AML-193 (cell line): ENCODE measurements at places on chromosomes 5 and 9.

DNA sequence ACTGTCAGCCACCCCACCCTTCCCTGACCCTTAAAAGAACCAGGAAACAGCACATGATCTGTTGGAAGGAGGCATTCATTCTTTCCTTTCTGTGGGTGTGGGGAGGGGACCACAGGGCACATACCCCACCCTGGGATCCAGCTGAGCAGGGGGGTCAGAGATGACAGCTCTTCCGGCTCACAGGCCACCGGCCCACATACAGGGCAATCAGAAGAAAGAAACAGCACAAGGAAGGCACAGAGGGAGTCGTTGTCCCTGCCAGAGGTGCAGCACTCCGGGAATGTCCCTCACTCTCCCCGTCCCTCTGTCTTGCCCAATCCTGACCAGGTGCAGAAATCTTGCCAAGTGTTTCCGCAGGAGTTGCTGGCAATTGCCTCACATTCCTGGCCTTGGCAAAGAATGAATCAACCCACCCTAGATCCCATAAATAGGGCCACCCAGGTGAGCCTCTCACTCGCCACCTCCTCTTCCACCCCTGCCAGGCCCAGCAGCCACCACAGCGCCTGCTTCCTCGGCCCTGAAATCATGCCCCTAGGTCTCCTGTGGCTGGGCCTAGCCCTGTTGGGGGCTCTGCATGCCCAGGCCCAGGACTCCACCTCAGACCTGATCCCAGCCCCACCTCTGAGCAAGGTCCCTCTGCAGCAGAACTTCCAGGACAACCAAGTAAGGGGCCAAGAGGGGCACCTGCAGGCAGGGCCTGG lies at the start of gene LCN2:
TSS of gene LCN2 (plus strand) at position 453 of the 701 bp plus-strand sequence. CDS start at position 526, 73 bp downstream.
- no peak for DNase-seq

DNA sequence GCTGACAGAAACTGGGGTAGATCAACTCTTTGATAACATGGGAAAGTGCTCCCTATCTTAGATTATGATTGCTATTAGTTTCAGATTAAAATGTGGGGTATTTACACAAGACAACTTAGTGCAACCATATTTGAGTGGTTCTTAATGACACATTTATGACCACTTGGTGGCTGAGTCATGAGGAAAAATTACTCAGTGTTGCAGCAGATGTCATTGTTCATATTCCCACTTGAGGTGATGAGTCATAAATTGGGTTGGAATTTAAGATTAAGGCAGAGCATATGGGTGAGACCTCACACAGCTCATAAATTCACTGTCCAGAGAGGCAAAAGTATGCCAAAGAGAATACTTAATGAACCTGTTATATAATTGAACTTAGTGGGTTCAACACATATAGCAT lies 408.3 kb downstream of the DMRT2 start:
- no peak for DNase-seq

- no peak for DNase-seq
These were observed 92.9 kb upstream of the PIK3R1 start for GRCh38 chr5:68122439-68123328.

DNA sequence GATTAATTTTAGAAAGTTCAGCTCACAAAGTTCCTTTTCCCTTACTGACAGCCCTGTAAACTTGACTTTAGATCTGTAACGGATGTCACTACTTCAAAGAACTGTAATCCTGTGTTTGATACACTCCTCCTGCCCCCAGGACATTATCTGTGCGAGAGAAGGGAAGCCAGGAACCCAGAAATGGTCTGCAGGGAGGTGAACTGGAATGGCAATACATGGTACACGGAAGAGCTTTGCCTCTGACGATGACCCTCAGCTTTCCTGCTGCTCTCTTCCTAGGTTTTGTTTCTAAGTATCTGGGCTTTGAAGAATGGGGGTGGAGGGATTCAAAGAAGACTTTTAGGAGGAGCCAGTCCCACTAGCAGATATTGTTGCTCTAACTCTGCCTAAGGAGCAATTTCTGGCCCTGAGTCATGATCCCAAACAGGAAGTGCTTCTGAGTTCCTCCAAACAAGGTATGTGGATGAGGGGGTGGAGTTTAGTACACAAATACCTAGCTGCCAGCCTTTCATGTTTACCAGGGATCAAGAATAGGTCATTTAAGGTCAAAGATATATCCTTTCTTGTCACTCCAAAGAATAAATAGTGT lies 43.4 kb upstream of the TMC1 start:
- peak; percentile 7 for DNase-seq

GRCh38 chr9:6899274-6899673 lies 141.5 kb downstream of the KDM4C start:
- DNase-seq: no peak
